SK-N-DZ (cell line): ENCODE measurements at places on chromosomes 11 and 22.

- no peak for DNase-seq
Observed at GRCh38 chr22:41184679-41185078, 20.4 kb upstream of the L3MBTL2 start.

DNA sequence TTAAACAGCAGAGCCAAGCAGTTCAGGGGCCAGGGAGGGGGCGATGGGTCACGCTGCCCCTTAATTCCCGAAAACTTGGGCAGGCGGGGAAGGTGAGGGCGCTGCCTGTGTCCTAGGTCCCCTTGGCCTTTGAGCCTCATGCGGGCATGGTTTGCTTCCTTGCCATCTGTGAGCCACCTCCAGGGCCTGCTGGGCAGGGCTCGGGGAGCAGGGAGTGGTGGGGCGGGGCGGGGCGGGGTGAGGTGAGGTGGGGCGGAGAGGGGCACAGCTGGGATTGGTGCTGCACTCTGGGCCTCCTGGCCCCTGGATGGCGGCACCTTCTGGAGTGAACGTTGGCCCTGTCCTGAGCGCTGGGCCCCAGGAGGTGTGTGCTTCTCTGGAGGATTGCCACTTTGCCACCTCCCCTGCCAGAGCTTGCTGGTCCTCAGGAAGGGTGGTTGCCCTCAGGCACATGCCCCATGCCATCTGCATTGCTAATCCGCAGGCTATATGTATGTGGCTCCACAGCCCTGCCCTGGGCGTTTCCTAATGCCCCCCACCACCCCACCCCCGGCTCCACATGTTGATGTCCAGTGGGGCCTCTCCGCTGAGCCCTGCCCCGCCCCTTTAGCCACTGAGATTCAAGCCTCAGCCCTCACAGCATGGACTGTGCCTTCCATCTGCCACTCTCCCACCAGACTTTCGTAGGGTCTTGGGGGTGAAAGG lies 352.5 kb downstream of the TBC1D22A start:
- no peak for DNase-seq

- DNase-seq: peak; percentile 44
Observed at GRCh38 chr11:101880222-101880621, 34.6 kb upstream of the CEP126 start.

- no peak for DNase-seq
Observed at GRCh38 chr11:74775762-74776161, 27.1 kb downstream of the RNF169 start.

- no peak for DNase-seq
Observed at GRCh38 chr11:120448240-120448639, 63.3 kb upstream of the GRIK4 start.

GRCh38 chr22:46054091-46055073 lies 77.4 kb upstream of the WNT7B start:
- no peak for DNase-seq

GRCh38 chr11:13347901-13348300 lies 70.3 kb downstream of the BMAL1 start:
- DNase-seq: no peak

DNA sequence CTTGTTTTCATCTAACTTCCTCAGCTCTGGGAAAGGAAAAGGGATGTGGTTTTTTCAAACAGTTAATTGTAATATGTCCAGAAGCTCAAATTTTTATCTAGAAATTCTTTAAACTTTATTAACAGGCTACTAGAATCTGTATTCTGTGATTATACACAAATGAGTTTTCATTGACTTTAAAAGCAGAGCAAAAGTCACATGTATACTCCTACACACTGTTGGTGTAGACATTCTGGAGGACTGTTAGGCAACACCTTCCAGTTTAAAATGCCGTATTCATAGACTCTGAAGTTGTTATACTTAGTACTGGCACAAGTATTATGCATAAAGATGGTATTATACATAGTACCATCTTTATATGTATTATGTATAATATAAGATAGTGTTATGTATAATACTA lies 64.9 kb downstream of the SPECC1L start:
- DNase-seq: no peak

GRCh38 chr11:83403691-83404389 lies 117.7 kb upstream of the CCDC90B start:
- peak; percentile 98 for DNase-seq

- peak; percentile 42 for DNase-seq
Observed at GRCh38 chr11:35838071-35838470, 105.8 kb upstream of the LDLRAD3 start.

DNA sequence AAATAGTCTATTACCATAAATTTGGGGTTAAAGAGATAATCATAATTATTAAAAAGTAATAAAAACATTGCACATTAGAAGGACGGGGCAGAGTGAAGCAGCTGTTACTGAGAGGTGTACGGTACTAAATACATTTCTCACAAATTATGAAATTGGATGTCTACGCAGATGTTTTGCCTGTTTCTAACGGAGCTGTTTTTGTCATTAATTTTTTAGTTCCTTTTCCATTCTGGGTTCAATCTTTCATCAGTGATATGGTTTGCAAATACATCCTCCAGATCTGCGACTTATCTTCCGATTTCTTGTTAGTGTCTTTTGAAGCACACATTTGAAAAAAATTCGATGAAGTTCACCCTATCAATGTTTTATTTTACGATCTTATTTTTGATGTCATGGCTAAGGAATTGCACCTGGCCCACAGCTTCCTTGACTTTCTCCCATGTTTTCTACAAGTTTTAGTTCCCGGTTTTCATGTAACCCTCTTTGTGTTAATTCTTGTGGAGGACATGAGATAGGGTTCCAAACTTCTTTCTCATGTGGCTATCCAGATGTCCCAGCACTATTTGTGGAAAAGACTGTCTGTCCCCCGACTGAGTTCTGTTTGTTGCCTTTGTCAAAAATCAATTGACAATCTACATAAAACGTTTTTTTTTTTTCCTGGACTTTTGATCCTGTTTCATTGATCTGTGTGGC lies 21.3 kb upstream of the KRTAP5-6 start:
- no peak for DNase-seq

GRCh38 chr22:32030518-32031247 lies 12.4 kb upstream of the SLC5A1 start:
- no peak for DNase-seq

DNA sequence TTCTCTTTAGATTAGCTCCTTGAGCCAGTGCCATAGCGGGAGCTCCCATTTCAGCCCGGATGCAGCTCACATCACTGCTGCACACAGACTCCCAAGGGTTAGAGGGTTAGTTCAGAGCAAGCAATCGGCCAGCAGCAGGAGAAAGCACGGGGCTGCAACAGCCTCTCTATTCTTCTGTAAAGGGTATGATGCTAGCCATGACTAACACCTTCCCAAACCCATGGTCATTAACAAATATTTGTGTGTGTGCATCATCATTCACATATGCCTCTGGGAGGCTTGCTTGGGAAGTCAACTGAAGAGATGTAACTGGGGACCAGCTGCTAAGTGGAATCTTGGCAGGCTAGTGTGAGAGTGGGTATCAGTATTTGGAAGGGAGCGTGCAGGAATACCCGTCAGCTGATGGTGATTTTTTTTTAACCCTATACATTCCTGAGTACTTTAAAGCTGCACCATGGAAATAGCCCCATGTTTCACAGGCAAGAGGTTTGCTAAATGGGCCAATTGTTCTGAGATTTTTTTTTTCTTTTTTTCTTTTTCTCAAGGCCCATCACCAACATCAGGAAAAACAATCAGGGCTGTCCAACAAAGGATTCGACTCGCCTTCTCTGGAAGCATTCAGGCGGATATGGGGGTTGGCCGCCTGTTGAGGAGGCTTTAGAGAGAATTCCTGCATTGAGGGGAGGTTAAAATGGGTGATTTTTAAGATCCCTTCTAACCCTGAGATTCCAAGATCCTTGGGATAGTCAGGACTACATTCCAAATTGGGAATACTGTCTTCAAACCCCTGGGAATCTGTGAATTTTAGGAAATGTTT lies 33.2 kb upstream of the CCDC89 start:
- no peak for DNase-seq

DNA sequence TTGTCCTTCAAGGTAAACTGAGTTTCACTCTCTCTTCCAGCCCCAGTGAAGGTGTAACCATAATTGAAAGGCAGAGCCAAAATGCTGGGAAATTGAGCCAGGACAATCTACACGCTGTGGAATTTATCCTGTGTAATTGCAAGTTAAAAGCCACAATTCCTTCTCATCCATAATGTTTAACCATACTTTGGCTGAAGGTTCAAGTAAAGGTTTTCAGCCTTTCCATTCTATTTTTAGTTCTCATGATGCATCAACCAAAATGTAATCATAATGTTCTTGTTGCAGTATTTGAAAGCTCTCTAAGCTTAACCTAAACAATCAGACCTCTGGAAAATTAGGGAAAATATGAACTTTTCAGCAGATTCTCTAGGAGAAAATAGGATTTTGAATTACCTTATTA lies 14.0 kb upstream of the ARHGAP42 start:
- DNase-seq: no peak

DNA sequence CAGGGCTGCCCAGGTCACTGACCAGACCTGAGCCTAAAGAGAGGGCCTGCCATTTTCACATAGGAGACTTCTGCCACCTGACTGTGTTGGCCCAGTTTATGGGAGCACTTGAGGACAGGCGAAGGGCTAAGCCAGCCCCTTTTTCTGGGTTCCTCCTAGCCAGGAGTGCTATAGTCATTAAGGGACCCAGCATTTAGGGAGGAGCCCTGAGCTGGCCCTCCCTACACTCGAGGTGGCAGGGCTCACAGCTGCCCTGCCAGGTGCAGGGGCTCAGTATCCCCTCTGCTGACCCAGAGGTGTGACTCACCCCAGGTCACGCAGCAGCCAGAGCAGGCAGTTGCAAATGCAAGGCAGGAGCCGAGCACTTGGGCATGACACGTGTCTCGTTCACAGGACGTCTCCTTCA lies 86.3 kb upstream of the CRYBB3 start:
- no peak for DNase-seq

- DNase-seq: no peak
Observed at GRCh38 chr11:9200471-9200870, 64.7 kb downstream of the DENND5A start.

- DNase-seq: no peak
Observed at GRCh38 chr11:64407221-64407620, 48.3 kb downstream of the RPS6KA4 start.

DNA sequence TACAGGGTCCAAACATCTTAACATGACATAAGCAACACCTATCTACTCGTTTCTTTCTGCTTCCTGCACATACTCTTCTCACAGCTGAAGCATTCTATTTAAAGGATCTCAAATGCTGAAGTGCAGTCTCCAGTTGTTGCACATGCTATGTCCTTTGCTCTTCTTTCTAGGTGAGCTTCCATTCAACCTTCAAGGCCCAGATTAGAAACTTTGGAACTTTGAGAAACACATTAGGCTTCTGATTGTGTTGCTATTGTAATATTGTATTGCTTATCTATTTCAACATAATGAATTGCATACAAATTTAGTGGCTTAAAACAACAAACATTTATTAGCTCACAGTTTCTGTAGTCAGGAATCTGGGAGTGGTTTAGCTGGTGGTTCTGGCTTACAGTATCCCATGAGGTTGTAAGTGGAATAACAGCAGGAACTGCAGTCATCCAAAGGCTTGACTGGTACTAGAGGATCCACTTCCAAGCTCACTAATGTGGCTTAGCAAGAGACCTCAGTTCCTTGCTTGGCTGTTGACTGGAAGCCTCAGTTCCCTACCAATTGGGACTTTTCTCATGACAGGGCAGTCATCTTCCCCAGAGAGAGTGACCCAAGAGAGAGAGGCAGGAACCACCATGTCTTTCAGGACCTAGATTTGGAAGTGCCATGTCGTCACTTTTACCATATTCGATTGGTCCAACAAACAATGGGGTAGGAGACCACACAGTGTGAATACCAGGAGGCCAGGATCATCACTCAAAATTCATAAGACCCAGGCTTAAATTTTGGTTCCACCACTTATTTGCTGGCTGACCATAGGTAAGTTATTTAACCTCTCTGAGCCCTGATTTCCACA lies 27.2 kb upstream of the RASSF10 start:
- DNase-seq: no peak

- no peak for DNase-seq
Observed at GRCh38 chr11:61087426-61088119, 14.7 kb upstream of the CD5 start.

GRCh38 chr22:17997456-17997855 lies 26.9 kb downstream of the MICAL3 start:
- no peak for DNase-seq

GRCh38 chr22:18977824-18978425 lies 41.8 kb upstream of the PRODH start:
- DNase-seq: no peak

- no peak for DNase-seq
Observed at GRCh38 chr11:69361048-69361447, 67.1 kb downstream of the MYEOV start.

DNA sequence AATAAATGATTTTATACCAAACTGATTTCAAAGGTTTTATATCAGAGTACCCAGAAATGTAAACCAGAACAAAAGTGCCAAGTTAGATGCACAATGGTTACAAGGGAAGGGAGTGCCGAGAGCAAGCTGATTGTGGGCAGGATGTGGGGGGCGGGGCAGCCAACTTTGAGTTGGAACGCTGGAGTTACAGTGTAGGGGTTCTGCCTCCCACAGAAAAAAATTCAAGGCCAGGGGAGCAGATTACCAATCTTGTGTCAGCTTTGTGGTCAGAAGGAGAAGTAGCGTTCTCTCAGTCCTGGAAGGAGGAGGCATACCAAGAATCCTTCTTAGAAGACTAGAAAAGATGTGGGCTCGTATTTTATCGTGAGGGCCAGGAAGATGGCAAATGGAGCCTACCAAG lies 15.9 kb upstream of the POU2AF2 start:
- no peak for DNase-seq

DNA sequence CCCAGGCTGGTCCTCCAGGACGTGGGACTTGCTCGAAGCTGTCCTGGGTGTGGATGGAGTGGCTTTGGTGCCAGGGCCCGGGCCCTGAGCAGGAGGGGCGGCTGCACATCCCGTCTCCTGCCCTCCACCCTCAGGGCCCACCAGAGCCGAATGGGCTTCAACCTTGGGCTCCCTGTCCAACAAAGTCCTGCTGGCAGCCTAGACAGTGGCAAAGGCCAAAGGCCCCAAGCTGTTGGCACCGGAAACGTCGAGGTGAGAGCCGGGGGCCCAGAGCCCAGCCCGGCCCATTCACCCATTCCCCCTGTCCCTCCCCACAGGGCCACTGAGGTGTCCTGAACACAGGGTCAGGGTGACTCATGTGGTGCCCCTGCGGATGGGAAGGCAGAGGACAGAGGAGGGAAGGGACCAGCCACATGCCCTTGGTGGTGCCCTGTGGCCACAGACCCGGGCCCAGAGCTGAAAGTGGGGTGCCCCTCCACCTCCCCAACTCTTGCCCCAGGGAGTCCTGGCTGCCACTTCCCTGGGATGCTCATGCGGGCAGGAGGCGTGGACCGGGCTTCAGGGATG lies 9.1 kb downstream of the TSPAN32 start:
- no peak for DNase-seq
